ENCODE measurements at places on chromosomes 3 and 15.

- no peak for DNase-seq
Observed at GRCh38 chr3:127012091-127012490, 29.2 kb downstream of the PLXNA1 start.

DNA sequence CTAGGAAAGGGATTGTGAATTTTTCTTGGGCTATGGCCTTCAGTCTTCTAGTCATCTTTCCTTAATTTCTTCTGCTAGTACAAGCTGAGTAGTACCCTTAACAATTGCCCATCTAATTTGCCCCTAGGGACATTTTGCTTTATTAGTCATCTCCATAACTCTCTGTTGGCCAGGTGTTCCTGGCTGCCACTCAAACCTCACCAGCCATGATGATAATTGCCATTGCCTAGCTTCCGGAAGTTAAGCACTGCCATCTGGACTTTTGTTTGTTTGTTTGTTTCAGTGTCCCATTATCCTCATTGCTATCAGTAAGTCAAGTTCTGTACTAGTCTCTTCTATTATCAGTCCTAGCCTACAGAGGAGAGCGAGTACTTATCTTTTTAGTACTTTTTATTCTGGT lies 36.6 kb upstream of the UBL7 start:
- DNase-seq: no peak

DNA sequence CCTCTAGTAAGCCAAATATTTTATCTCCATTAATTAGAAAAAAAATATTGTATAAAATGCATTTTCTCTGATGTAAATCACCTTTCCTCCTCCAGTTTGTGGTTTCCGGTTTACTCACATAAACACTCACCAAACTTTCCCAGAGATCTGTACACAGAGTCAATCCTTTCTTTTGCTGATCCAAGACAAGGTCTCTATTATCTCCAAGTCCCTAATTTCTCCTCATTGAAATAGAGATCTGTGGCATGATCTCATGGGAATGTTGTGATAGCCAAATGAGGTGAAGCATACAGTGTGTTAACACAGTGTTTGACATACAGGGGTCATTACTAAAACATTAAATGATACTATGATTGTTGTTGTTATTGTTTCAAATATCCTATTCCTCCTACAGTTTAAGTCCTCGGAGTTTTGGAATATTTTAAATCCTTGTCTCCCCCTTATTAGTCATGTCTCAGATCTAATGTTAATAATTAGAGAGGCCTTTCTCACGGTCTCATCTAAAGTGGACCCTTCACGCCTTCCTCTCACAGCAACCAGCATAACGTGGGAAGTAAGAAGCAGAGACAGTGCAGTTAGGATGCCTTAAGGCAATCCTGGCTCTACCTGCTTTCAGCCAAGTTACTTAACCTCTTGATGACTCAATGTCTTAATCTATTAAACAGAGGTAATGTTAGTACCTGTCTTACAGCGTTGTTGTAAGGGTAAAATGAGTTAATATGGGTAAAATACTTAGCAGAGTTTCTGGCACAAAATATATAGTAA lies 333.3 kb downstream of the GRM7 start:
- no peak for DNase-seq

- no peak for DNase-seq
Observed at GRCh38 chr15:41946970-41947369, 25.4 kb downstream of the EHD4 start.

GRCh38 chr15:89115547-89115946 lies 27.3 kb downstream of the ABHD2 start:
- DNase-seq: no peak

DNA sequence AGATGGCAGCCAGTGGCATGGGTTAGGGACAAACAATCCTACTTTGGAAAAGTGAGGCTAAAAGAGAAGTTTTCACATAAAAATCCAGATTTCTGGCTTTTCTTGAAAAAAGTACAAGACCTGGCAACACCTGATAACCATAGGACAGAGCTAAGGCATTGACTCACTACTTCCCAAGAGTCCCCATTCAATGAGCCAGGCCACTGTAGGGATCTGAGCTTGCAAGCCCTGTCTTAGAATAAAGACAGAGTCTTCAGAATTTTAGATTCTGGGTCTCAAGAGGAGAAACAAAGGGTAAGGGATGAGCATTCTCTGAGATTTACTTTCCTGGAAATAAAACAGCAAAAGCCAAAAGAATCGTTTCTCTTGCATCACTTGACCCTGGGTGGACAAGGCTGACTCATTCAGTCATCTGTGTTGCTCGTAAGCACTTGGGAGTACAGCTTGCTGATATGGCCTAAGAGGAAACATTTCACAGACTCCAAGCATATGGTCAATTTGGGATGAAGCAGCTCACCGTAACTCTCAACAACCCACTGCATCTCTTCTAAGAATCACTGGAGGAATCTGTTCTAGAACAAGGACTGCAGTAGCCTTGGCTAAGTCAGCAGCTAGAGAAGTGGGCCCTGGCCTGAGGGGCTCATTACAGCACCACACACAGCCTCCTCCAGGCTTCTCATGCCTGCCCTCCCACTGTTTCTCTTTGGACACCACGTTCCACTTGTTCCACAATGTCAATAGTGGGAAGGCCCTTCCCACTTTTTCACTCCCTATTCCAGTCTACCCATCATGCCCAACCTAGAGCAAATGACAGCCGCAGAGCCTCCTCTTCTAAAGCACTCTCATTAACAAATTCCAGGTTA lies 86.2 kb downstream of the RFTN1 start:
- DNase-seq: no peak

- DNase-seq: no peak
Observed at GRCh38 chr3:64242435-64242834, 17.2 kb upstream of the PRICKLE2 start.

GRCh38 chr15:61069394-61070075 lies 159.6 kb downstream of the RORA start:
- DNase-seq: no peak

GRCh38 chr15:52559022-52559421 lies 9.8 kb downstream of the ARPP19 start:
- no peak for DNase-seq

DNA sequence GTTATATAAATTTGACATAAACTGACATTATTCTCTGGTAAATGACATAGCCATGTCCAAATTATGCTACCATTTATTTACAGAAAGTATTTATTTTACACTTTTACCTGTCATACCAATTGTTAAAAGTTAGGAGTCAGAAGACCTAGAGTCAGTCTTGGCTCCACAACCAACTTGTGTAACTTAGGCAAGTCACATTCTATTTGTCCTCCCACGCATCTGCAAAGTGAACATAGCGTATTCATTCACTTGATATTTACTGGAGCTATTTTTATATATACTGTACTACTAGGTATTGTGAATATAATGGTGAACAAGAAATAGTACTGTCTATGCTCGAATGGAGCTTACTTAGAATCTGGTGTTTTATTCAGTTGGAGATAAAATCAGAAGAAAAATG lies 78.7 kb downstream of the ZNF280D start:
- DNase-seq: no peak

DNA sequence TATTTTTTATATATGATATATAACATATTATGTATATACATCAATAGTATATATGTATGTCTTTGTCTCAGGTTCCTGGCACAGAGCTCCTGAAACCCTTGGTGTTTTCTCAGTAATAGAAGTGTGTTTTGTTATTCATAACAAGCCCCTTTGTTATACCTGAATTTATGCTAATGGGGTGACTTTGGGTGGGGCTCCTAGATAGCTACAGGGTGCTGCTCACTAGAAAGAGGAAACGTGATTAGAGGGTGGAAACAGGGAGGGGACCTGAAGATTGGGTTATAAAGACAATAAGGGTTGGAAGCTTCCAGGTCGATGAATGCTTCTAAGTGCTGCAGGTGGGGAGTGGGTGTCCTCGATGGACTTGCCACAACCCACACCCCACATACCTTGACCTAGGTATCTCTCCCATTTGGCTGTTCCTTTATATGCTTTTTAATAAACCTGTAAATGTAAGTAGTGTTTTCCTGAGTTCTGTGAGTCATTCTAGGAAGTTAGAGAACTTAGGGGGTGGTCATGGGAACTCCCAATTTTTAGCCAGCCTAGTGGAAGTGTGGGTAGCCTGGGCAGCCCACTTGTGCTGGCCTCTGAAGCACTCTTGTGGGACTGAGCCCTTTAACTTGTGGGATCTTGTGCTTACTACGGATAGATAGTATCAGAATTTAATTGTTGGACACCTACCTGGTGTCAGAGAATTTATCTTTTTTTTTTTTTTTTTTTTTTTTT lies 36.9 kb upstream of the C15orf39 start:
- no peak for DNase-seq

GRCh38 chr3:147161833-147162232 lies 244.5 kb downstream of the ZIC4 start:
- no peak for DNase-seq

- DNase-seq: no peak
Observed at GRCh38 chr3:77800893-77801292, 761.0 kb downstream of the ROBO2 start.

DNA sequence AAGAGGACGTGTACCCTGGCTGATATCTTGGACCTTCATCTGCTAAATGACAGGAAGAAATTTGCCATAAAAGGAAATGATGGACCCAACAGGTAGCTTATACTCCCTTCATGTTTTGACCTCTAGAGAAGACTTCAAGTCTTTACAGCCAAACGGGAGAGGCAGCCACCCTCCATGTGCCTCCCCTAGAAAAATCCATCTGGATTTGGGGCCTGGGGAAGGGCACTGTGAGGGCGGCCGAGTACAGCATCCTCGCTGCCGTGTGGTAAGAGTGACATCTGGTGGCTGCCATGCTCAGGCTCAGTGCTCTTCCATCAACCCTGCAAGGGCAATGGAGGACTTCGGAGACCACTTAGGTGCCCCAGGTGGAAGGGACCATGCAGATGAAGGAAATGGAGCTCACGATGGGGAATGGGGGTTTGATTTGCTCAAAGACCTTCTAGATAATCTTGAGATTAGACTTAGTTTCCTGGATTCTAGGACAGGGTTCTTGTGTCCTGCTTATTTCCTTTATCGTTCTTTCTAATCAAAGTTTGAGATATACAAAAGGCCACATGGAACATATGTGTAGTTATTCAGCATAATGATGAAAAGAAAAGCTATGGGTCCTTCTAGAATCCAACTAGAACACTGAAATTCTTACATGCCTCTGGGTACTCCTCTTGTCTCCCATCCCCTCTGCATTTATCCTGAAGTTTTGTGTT lies 44.4 kb downstream of the AQP9 start:
- DNase-seq: no peak

DNA sequence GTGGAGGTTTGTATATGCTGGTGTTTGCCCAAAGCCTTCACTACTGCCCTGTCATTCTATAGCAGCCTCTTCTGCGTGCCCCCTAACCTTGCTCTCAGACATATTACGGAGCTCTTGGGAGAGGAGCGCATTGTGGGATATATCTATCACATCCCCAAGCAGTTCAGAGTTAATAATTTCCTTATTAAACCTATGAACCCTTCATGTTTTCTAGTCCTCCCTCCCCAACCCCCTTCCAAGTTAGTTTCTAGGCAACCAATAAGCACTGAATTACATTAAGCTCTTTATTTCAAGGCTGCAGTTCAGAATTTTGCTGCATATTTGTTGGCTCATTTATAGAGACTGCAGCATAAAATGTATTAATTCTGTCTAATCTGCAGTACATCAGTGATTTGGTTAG lies 57.3 kb upstream of the GRM7 start:
- DNase-seq: no peak

GRCh38 chr3:139231555-139232281 lies 112.1 kb upstream of the MRPS22 start:
- DNase-seq: no peak

- no peak for DNase-seq
Observed at GRCh38 chr3:71628522-71628921, 45.0 kb upstream of the FOXP1 start.

DNA sequence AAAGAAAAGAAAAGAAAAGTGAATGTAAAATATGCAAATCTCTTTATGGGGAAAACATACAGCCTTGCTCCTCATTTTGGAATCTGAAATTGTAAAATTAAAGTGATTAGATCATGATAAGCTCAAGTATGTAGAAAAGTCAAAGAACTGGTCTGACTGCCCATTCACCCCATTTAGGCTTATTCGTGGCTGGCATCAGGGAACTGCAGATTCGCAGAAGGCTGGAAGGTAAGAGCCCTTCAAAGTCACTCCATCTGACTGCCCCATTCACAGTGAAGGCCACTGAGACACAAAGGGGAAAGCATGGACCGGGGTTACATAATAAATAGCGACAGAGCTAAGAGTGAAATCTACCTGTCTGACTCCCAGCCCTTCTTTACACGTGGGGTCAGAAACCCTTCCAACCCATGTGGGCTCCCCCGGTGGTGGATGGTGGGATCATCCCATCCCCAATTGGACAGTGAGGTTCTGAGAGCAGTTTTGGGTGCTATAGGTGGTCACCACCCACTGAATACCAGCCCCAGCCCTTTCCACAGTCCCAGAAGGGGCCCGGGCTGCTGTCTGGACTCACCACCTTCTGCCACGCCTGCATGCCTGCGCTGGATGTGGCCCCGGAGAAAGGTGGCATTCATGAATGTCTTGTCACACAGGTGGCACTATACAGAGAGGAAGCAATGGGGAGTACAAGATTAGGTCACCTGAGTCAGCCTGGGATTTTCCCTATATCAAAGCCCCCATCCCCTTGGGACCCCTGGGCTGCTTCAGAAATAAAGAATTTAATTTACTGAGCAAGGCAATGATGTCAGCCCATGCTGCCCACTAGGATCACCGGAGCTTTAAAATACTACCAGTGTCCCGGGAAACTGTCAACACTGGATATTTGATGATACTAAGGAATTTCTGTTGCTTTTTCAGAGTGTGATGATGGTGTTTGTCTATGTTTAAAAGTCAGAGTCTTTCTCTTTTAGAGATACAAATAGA lies 17.9 kb downstream of the DZIP1L start:
- no peak for DNase-seq

DNA sequence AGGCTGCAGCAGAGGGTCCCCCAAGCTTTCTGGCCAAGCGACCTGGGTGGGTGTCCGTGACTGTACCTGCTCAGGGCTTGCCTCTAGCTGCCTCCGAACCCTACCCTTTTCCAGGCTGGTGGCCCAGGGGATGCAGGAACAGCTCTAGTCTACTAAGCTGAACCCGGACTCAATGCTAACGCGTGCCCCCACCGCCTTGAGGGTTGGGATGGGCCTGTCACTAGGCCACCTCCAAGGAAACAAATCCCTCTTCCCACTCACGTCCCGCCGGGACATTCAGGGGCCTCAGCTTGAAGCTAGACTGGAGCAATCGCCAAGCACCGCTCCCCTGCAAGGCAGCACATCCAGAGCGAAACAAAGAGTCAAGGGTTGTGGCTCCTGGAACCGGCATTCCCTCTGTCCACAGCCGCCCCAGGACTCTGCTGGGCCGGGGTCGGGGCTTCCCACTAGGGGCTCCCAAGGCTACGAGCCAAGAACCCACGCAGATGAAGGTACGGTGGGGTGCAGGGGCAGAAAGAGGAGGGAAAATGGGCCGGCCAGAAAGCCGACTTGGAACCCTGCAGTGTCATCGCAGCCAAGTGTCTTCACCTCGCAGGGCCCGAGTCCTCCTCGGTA lies 2.9 kb downstream of the FBXL22 start:
- no peak for DNase-seq

All from activated naive CD4-positive, alpha-beta T cell (primary cell).